Choroid plexus epithelial cell (primary cell): ENCODE measurements at places on chromosomes 3 and 15.

- peak; percentile 76 for DNase-seq
These were observed 329.1 kb downstream of the FOXP1 start for GRCh38 chr3:71254281-71255057.

DNA sequence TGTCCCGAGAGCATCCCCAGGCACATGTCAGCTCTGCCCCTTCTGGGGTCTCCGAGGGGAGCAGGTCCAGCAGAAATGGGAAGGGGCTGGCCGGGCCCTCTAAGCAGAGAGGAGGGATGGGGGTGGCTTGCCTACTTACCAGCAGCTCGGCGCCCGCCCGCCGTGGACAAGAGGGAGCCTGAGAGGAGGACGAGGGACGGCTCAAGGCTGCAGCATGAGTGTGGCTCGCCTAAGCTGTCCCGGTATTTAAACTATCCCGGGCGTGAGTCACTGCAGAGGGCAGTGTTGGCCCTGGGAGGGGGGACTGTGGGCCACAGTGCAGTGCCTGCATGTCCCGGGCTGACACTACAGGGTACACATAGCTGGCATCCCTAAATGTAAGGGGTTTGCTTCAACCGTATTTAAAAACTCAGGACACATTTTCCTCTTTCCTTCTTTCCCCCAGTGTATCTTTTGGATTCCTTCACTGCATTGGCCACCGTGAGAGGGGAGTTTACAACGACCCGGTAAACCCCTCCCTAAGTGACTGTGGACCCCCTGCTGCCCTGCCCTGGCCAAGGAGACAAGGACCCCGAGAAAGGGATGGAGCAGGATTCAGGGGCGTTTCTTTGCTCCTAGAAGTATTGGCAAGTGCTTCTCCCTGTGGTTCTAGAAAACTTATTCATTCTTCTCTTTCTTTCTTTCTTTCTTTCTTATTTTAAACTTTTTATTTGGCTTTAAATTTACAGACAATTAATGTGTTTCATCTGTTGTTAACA lies at the start of gene LRRC15:
Gene LRRC15, minus strand, starts transcription at position 222 of the 758 bp plus-strand sequence. CDS start 8,700 bp downstream, outside the sequence.
- DNase-seq: peak; percentile 38

- DNase-seq: peak; percentile 28
These were observed 140.0 kb upstream of the MEF2A start for GRCh38 chr15:99425657-99426301.

DNA sequence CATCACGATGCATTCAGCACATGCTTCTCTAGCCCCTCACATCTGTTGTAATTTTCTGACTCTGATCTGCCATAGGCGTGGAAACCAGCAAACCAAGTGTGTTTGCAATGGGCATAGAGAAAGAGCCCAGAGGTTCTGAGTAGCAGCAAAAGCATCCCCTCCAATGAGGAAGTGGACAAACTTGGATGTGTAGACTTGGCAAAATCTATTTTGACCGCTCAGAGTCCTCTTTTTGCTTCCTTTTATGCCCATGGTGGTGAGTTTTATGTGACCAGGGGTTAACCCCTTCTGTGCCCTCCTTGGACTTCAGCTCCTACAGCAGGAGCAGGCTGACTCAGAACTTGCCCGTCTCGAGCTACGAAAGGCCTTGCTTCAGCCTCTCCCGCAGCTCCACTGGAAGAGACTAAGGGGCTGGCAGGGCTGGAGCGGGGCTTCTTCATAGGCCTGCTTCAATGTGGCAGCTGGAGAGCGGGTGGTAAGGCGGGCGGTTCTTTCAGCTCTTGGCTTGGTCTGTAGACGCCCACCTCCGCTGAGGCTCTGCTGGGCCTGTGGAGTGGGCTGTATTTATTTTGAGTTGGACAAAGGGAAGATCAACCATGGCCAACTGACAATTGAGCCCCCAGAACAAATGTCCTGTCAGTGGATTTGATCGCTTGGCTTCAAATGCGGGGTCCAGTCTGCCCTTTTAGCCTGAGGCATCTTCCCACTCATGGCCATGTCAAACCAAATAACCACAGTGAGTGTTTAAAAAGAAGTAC lies 6.5 kb upstream of the ETV5 start:
- no peak for DNase-seq

- DNase-seq: peak; percentile 12
These were observed 143.1 kb downstream of the DIPK2A start for GRCh38 chr3:144114767-144115166.

DNA sequence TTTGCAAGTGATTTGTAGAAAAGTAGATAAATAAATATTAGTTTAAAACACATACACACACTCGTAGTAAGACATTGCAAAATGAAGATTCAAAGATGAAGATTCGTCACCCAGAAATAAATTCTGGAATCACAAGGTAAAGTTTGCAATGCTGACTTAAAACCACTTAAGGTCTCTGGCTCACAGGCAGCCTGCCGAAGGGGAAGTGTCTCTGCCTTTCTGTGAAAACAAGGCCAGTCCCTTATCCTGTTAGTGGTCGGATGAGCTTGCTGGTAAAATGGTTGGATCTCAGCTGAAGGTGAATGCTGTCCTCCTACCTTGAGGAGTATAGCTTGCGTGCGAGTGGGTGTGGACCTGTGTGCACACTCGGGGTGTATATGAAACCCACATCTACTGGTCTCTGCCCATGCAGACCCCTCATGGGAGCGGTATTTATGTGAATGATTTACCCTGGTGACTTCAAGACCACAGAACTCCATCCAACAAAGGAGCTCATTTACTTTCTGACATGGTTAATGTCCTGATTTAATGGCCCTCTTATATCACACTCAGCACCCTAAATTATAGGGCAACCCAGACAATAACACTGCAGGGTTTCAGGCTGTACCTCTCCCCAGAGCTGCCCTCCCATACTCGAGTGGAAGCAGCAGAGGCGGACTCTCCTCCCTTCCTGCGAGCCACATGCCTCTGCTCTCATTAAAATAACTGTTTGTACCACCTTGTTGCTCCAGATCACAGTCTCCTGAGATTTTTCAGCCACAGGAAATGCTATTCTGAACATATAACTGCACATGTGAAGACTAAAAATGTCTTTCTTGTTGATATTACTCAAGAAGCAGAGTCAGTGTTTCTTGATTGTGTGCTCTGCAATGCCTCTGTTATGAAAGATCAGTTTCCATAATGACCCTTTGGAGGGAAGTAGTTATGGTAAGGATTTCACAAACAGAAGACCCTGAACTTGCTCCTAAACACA lies 45.9 kb upstream of the ALDH1A3 start:
- peak; percentile 11 for DNase-seq

DNA sequence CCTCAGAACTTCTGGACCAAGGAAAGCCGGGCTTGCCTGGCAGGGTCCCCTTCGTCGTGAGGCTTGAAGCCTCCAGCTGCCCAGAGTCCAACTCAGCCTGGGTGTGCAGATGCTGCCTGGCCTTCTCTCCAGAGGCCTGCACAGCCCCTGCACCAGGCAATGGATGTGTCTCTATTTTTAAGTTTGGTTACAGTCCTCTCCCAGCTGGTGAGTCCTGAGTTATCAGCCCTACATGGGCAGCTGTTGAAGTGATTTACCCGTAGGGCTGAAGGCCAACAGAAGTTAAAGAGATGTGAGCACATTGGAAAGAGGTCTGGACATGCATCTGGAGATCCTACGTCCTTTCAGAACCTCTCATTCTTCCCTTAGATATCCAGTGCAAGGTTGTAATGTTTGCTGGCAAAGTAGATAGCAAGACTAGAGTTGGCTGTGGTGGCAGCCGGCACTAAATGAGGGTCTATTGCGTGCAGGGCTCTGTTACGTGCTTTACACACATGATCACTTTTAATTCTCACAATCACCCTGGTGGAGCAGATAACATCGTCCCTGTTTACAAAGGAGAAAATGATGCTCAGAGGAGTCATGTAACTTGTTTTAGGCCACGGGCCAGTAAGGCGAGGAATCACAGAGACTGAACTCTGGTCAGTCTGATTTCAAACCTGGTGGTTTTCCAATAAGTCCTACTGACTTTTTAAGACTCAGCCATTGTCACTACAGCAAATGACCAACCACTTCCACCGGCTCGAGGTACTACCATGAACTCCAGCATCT lies 9.9 kb downstream of the FYCO1 start:
- no peak for DNase-seq

DNA sequence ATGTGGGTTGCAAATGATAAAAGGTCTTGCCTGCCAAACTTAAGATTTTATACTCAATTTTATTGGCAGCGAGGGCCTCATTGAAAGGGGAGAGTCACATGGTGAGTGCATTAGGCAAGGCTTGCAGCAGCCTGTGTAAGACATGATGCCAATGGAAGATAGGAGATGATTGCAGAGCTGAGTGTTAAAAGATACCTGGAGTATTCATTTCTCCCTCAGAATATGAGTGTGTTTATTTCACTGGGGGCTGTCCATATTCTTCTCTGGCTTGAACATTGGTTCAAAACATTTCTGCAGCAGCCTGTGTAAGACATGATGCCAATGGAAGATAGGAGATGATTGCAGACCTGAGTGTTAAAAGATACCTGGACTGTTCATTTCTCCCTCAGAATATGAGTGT lies 165.2 kb upstream of the NUDT16 start:
- DNase-seq: peak; percentile 43

GRCh38 chr15:100005013-100005412 lies 271.8 kb upstream of the LYSMD4 start:
- no peak for DNase-seq

DNA sequence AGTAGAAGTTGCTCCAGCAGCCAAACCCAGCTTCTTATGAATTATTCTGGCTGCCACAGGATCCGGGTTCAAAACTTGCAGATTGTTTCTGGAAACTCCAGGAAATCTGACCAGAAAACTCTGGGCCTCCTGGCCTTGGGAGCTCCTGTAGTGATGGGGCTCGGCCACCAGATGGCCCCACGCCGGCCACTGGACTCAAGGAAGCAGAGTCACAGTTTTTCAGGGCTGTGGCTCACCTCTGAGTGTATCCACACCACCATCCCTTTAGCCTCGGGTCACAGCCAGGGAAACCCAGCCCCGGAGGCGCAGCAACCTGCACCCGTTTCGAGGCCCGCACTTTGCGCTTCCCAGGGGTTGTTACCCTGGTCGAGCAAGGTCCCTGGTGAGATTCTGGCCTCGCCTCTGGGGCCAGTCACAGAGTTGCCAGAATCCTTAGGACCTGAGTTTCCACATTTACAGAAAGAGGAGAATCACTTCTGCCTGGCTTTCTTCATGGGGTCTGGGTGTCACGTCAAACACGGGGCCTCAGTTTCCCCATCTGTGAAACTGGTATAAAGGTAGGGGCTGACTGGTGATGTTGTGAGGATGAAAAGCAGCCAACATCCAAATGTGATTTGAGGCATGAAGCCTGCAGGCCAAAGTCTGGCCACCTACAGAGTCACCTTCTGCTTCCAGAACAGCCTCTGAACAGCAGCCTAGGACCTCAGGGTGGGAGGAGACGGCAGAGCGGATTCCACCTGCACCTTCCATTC lies 53.5 kb upstream of the LCTL start:
- DNase-seq: peak; percentile 80

DNA sequence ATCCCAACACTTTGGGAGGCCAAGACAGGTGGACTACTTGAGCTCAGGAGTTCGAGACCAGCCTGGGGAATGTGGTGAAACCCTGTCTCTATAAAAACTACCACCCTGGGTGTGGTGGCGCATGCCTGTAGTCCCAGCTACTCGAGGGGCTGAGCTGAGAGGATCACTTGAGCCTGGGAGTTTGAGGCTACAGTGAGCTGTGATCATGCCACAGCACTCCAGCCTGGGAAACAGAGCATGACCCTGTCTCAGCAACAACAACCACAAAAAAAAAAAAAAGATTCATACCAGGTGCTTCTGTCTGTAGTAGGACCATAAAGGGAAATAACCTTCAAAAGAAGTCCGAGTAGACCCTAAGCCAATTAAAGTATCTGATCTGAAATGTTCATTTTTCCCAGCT lies 94.5 kb downstream of the SERPINI1 start:
- no peak for DNase-seq

- no peak for DNase-seq
These were observed 276.2 kb upstream of the EPHA6 start for GRCh38 chr3:96538186-96538585.

DNA sequence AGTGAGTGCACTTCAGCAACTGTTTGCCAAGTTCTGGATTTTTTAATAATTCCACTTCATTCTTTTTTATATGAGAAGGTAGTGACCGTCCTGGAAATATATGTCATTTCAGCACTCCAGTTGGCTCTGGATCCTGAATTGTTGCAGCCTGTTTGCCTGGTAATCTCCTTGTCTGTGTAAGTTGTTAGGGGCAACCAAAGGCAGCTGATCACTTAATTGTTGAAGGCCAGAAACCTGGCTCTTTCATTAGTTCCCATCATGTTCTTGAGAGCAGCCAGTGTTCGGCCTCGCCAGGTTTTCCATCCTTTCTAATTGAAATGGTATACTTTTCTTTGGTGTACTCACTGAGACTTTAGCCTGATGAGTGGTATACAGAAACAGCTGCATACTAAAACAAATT lies 168.6 kb downstream of the SOX2 start:
- DNase-seq: no peak

DNA sequence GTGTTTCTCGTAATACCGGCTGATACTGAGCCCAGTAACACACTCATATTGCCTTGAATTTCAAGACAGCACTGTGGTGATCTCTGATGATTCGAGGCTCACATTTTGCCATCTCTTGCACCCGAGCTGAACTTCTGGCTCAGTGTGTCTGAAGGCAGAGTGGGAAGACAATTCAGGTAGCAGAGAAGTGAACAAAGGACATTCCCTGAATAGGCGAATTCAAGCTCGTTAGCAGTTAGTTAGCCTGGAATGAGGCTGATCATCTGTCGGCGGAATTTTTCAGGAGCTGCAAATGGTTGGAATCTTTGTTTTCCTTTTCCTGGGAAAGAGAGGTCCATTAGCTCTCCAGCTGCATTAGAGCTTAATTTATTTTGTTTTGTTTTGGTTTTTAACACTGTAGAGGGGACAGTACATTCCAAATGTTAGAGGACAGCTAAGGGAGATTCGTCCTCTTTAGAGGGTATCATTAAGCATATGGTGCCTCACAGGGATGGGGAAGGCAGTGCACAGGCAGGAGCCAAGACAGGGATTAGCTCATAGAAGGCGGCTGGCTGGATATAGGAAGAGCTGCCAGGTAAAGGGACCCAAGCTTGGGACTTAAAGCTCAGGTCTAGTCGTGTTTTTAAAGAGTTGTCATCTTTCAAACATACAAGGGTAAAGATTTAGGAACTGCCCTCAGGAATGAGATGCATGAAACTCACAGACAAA lies 119.7 kb upstream of the DLG1 start:
- DNase-seq: no peak

DNA sequence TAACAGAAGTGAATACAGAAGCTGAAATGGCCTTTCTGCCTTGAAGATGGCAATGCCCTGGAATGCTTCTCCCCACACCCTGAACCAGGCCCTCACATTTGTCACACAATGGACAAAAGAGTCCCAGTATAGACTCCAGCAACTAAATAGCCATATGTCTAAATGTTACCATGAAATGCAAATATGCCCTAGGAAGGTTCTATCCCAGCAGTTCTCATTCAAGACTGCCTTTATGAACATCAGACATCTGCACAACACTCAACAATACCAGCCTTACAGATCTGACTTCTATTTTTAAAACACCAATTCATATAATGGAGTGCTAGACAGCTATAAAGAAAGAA lies 7.9 kb downstream of the ITGB5 start:
- peak; percentile 23 for DNase-seq

DNA sequence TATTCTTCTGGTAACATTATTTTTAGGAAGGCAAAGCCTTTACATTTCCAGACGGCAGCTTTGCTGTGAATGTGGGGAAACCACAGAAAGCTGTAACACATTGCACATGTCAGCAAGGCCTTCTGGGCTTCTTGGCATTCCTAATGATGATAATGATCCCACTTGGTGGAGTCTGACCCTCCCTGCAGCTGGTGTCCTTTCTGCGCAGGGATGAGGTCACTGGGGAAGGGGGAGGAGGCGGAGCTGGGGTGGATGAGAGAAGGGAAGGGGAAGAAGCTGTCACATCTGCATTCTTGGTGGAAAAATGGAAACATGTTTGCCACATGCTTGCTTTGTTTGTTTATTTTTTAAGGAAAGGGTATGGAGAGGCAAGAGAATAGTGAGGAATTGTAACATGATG lies 68.6 kb downstream of the FILIP1L start:
- DNase-seq: peak; percentile 98
